ENCODE measurements at places on chromosomes 13 and 19.

- no peak for DNase-seq
These were observed 76.3 kb downstream of the ZNF536 start for GRCh38 chr19:30448386-30449077.

- no peak for DNase-seq
These were observed 94.2 kb downstream of the WDFY2 start for GRCh38 chr13:51678420-51678819.

GRCh38 chr19:49362048-49362928 is at the start of gene TEAD2:
TEAD2 (minus strand) TSS chr19:49362416; CDS start chr19:49360075, 2,341 bp downstream.
- peak; percentile 73 for DNase-seq

GRCh38 chr13:43911871-43912270 is 32.2 kb downstream of the LACC1 start:
- no peak for DNase-seq

GRCh38 chr19:35856546-35857149 is at the start of gene KIRREL2:
KIRREL2 (plus strand) TSS chr19:35856911; CDS start chr19:35857120, 209 bp downstream.
- DNase-seq: peak; percentile 87

DNA sequence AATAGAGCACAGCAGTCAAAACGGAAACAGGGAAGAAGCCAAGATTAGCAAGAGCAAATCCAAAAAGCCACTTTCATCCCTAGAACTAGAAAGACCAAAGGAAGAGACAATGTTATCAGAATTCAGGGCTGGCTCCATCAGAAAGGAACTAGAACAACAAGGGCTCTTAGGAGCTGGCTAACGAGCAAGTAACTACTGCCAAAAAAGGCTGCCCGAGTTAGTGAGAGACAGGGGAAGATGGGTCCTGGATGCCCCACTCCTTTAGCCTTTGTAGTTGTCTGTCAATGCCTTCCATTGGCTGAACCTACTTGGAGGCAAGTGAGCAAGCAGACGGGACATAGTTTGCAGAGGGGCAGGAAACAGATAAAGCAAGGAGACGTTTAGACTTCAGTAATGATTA is 240.4 kb downstream of the KLF12 start:
- DNase-seq: no peak

DNA sequence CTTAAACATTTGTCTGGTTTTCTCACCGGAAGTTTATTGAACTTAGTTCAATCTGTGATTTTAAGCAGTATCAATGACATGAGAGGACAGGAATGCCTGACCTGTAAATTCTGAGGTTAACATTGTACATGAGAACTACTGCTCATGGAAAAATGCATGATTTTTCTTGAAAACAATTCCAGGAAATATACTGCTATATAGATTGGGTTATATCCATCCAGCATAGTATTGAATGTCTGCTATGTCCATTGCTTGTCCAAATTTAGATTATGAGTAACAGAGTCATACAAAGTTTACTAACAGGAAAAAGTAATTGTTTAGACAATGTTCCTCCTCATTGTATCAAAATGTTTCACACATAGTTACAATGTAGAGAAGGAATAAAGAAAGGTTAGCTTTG is 606.8 kb downstream of the DACH1 start:
- no peak for DNase-seq

- DNase-seq: no peak
These were observed 65.1 kb upstream of the RANBP3 start for GRCh38 chr19:6042776-6043726.

- DNase-seq: no peak
These were observed 519.5 kb downstream of the SUCLA2 start for GRCh38 chr13:47481536-47481935.

- no peak for DNase-seq
These were observed 7.5 kb downstream of the THAP8 start for GRCh38 chr19:36046443-36047050.

DNA sequence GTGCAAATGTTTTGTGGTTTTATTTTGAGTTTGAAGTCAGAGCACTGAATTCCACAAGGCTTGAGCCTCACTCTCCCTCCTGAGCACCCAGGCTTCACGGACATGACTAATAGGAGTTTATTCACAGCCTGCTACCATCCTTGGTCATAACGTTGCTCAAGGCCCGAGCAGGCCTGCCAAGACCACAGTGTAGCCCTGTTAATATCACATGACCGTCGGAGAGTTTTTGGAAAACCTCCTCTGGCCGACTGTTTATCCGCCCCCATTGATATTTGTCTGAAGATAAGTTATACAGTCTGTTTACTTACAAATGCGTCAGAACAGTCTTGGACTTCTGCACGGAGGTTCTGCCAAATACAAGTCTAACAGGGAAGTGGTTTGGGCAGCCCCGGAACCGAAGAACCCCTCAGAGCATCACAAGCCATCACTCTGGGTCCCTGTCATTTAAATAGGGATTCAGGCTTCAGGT is 89.9 kb downstream of the COL4A2 start:
- DNase-seq: no peak

GRCh38 chr19:7191946-7192691 is 102.1 kb downstream of the INSR start:
- no peak for DNase-seq

DNA sequence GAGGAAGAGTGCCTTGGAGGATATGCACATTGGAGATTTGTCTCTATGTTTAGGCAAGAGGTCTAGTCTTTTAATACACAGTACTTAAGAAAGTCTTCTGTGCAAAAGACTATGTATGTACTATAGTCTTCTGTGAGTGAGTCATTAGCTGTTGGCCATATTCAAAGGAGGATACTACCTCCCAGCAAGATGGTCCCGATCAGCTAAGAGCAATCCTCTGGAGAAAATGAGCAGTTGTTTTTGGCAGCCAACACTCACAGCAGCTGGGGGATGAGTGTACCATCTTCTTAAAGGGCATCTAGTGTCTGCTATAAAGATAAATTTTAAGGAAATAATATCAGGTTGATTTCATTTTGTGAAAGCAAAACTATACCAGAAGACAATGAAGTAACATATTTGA is 487.8 kb downstream of the KCTD12 start:
- no peak for DNase-seq

DNA sequence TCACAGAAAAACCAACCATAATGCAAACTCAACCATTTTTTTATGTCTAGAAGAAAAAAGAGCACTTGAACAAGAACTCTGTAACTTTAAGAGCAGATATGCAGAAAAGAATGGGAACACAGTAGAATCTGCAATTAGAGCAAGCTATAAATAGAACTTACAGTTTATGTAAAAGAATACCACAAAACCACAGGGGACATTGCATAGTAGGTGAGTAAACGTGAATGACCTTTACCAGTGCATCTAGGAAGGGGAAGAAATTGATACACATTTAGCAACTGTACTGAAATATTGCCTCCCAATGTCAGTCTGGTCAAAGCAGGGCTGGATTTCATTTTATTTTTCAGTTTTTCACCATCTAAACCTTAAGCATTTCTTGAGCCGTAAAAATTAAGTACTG is 242.2 kb upstream of the EDNRB start:
- no peak for DNase-seq

GRCh38 chr13:31064636-31065035 is 97.1 kb downstream of the HSPH1 start:
- no peak for DNase-seq

GRCh38 chr13:109699628-109700071 is 86.7 kb downstream of the IRS2 start:
- no peak for DNase-seq

DNA sequence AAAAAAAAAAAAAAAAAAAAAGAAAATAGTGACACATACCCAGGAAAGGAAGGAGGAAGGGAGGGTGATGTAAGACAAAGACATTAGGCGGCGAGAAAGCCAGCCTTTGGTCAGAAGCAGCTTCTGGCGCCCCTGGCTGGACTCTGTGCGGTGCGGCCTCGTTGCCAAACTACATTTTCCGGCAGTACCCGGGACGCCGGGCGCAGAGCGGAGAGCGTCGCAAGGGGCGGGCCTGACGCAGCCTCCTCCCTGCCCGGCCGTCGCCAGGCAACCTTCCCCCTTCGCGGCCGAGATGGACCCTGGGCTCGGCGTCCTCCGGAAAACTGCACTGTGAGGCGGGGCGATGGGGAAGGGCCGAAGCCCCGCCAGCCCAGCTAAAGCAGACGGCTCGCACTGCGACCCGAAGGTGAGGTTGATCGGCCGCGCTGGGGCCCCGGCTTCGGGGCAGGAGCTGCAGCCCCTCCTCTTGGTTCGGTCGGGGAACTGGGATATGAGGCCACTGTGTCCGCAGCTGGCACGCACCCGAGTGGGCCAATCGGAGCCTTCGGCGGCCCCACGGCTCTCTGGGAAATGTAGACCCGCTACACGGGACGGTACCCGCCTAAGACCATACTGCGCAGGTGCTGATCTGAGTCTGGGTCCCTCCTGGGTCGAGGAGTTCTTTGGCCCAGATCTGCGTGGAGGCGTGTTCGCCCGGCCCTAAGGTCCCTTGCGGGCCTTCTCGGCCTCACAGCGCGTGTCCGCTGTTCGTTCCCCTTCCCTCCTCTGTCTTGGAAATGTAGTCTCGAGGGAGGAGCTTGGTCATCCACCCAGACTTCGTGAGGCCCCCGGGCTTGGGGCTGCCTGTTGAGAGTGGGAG is 2.3 kb upstream of the MZF1 start:
- DNase-seq: peak; percentile 89

DNA sequence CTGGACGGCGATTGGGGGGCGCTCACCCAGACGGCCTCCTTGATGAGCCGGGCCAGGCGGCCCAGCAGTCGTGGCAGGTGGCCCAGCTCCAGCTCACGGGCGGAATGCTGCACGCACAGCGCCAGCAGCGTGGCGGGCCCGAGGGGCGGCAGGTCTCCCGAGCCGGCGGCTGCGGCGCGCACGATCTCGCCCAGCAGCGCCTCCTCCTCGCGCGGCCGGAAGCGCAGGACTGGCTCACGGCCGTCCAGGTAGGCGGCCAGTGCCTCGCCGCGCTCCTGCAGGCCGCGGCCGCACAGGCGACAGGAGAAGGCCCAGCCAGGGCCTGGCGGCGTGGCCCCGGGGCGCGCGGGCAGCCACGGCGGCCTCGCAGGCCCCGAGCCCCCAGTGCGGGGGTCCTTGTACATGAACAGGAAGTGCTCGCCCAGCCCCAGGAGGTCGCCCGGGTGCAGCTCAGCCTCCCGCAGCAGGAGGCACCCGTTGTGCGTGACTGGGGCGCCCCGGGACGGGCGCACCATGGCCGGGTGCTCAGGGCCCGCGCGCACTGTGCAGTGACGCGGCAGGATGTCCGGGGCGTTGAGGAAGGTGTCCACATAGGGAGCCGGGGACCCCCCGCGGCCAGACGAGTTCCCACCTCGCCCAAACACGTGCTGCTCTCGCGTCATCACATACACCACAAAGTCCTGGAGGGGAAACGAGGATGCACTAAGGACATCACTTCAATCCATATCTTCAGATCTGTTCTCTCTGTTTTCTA is 9.6 kb upstream of the MAMSTR start:
- DNase-seq: no peak

DNA sequence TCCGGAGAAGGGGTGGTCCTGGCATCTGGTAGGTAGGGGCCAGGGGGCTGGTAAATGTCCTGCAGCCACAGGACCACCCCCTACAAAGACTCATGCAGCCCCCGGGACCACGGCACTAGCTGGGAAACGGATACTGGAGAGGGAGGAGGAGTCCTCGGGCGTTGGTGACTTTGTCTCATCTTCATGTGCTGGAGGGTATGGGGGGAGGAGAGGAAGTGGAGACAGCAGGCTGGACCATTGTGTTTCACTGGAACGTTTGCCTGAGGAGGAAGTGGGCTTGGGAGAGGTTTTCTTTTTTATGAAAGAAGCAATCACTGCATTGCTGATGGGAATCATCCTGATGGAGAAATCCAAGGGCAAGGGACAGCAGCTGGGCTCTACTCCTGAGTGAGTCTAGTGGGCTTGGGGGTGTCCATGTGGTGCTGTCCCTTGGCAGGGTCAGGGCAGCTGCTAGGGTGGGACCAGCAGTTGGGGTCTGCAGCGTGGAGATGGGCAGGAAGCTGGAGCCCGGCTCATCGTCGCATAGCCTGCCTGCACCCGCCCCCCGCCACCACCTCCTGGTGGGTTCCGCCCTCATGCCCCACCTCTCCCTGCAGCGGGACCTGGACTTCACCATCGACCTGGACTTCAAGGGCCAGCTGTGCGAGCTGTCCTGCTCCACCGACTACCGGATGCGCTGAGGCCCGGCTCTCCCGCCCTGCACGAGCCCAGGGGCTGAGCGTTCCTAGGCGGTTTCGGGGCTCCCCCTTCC is 1.7 kb upstream of the ADM5 start:
- DNase-seq: no peak

- no peak for DNase-seq
These were observed 505.5 kb downstream of the DIAPH3 start for GRCh38 chr13:59658027-59658737.

DNA sequence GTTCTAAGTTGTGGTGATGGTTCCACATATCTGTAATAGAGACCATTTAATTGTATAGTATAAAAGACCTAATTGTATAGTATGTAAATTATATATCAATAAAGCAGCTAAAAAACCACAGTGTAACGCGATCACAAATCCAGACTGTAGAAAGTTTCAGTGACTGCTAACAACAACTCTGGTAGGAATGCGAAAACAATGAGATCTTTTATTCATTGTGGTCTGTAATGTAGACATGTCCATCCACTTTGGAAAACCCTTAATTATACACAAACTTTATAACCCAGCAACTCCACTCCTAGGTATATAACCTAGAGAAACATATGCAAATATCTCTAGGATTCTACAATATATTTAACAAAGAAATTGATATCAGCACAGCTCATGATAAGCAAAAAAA is 549.5 kb downstream of the SLITRK1 start:
- no peak for DNase-seq

- no peak for DNase-seq
These were observed 11.8 kb downstream of the PALM start for GRCh38 chr19:720345-721160.

DNA sequence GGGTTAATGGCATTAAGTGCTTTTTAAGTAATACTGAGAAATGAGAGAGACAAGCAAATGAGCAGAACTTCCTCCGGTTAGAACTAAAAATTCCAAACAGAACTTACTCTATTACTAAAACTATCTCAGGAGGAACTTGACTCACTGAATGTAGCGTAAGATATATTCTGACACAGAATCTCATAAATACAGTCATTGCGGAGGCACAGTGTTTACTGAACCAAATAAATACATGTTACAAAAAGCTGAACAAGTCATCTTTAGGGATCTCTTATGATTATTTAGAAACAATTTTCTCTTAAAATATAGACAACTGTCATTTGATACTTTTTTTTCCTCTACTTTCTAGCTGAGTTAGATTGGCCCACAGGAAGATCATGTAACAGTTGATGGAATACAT is 283.1 kb downstream of the KLF12 start:
- no peak for DNase-seq

GRCh38 chr13:78689011-78689410 is 30.1 kb upstream of the OBI1 start:
- DNase-seq: no peak

DNA sequence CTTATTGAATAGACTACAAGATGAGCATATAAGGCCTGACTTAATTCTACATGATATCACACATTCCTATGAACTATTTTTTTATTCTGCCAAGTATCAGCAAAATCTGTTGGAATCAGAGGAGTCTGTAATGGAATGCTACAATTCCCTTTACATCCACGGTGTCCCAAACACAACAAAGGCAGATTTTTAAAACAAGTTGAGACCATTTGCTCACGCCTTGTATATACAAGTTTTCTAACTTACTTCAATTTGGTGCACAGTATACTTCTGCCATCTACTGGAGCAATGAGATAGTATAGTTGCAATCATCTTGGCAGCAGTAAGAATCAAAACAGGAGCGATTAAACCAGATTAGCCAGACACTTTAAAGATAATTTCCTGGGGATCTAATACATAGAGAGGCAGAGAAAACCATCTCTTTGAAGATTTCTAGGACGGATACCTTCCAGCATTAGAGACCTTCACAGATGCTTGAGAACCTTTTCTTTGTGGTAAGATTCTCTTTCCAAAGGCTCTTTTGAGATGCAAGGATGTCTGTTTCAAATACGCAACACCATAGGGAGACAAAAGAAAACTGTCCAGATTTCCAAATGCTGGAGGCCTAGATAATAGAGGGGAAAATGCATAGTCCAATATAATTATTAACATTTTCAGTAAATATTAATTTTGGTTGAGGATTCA is 302.0 kb upstream of the MIR17HG start:
- peak; percentile 44 for DNase-seq

Data from D341Med (cell line).